ENCODE measurements at places on chromosomes 6 and 20.

GRCh38 chr6:53492860-53493634 is 51.9 kb downstream of the GCLC start:
- no peak for DNase-seq

DNA sequence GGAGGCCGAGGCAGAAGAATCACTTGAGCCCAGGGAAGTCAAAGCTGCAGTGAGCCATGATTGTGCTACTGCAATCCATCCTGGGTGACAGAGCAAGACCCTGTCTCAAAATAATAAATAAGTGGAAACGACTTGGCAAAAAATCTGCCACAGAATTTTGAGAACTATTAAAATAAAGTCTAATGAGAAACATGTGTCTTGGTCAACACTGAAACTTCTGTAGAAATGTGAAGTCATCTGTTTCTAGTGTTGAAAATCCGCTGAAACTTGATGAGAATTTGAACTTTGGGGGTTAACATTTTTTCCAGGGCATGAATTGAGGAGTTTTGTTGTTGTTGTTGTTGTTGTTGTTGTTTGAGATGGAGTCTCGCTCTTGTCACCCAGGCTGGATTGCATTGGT is 29.0 kb upstream of the BCLAF1 start:
- no peak for DNase-seq

DNA sequence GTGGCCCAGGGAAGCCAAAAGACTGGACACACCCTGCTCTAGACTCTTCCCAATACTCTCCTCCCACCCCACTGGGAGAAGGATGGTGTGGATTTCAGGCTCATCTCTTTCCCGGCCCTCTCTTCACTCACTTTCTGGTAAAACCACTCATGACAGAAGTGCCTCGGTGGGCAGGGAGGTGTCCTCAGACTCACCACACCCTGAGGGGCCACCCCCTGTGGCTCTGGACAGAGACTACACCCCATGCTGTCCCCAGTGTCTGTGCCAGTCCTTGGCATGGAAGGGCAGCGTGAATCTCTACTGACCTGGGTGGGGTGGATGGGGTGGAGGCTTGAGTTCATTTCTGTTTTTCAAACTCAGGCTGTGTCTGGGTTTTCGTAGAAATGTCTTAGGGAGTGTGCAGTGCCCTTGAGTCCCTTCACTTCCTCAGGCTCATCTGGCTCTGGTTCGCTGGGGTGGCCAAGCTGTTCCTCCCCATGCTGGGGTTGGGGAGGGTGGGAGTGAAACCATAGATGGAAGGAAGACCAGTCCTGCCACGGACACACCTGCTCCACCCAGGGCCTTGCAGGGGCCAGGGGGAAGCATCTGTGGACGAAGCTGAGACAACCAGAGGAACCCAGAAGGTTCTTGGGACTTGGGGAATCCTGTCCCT is 59.1 kb downstream of the EZR start:
- DNase-seq, result no peak

- DNase-seq, result no peak
These were observed 147.4 kb downstream of the ALDH8A1 start for GRCh38 chr6:134802426-134803058.

DNA sequence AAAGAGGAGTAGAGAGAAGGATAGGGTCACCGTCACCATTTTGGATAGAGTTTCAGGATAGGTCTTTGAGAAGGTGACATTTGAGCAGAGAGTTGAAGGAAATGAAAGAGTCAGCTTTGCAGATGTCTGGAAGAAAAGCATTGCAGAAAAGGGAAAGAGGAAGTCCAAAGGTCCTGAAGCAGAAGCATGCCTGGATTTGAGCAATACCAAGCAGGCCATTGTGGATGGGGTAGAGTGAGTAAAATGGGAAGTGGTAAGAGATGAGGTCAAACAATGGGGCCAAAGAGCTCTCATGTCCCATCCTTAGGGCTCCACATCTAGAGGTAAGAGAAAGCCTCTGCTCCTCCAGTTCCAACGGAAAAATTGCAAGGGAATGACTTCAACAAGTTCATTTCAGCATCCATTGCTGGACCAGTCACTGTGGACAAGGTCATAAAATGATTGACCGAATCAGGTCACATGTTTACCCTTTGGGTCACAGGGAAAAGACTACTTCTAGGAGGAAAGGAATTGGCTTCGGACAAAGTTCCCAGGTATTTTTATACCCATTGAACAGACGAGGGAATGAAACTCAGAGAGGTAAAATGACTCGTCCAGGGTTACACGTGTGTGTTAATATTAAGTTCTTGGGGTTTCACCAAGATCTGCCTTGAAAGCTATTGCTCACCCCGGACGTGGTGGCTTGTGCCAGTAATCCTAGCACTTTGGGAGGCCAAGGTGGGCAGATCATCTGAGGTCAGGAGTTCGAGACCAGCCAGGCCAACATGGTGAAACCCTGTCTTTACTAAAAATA is 6.6 kb upstream of the SAMHD1 start:
- no peak for DNase-seq

- no peak for DNase-seq
These were observed 15.8 kb downstream of the SHPRH start for GRCh38 chr6:145948328-145948727.

- no peak for DNase-seq
These were observed 5.6 kb downstream of the LZTS3 start for GRCh38 chr20:3167738-3168078.

- no peak for DNase-seq
These were observed 117.9 kb upstream of the ZNF217 start for GRCh38 chr20:53711333-53712211.

DNA sequence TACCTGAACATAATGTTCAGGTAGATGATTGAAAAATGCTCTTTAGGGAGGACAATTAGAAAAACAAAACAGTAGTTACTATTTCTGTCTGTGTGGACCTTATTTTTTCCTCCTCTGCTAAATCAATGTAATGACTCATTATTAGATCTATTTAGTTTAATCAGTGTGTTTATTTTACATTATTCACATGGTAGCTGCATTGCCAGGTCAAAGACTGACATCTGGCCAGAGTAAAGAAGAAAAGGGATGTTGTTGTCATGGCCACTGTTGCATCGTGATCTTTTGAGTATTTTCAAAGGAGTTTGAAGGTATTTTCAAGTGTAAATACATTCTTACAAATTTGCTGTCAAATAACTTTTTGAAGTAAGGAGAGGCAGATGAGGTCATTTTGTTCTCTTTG is 5.9 kb downstream of the CMTR1 start:
- no peak for DNase-seq

DNA sequence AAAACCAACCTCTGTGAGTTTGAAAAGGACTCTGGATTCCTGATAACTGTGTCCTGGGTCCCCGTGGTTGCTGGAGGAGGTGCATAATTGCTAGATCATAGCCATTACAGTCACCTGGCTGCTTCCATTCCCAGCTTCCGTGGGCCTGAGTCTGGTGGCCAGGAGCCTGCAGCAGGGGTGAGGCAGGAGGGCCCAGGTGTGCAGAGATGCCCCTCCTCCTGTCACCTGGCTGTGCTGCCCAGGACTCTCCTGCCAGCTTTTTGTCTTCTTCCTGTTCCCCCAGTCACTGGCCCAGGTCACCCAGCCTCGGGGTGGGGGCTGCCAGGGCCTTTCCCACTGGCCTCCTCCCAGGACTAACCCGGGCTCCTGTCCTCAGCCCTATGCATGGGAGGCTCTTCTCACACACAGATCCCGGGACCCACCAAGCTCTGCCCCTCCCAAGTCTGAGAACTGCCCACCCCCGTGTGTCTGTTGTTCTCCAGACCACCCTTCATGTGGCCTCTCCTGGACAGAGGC is 30.0 kb downstream of the RAET1L start:
- DNase-seq, result no peak

GRCh38 chr20:55386686-55387085 is 618.6 kb downstream of the CBLN4 start:
- DNase-seq, result no peak

- no peak for DNase-seq
These were observed 85.4 kb downstream of the SOX4 start for GRCh38 chr6:21678990-21679389.

Data from endothelial cell (in vitro differentiated cells).